Left ventricle myocardium inferior (tissue), 1 donor: ENCODE measurements at places on chromosomes 4 and X.

GRCh38 chrX:4841216-4841745, 1127.8 kb upstream of the PRKX start:
- H3K36me3 ChIP-seq = no peaks in the 10 kb centered on the region
- no peaks in the 10 kb centered on the region for H3K27me3 ChIP-seq
- no peaks in the 10 kb centered on the region for H3K4me1 ChIP-seq
- no peak overlapping the region for H3K27ac ChIP-seq
- no peak for DNase-seq

GRCh38 chr4:147943159-147943638, 211.3 kb downstream of the ARHGAP10 start:
- H3K27me3 ChIP-seq = no peaks in the 10 kb centered on the region
- DNase-seq = no peak
- peaks cover 38% of the 10 kb centered on the region for H3K36me3 ChIP-seq
- no peak overlapping the region for H3K4me3 ChIP-seq
- peaks cover 42% of the 10 kb centered on the region for H3K4me1 ChIP-seq

- DNase-seq = no peak
- H3K27me3 ChIP-seq = no peaks in the 10 kb centered on the region
- no peaks in the 10 kb centered on the region for H3K4me1 ChIP-seq
- H3K4me3 ChIP-seq = no peak overlapping the region
- peaks cover 26% of the 10 kb centered on the region for H3K36me3 ChIP-seq
- no peak overlapping the region for H3K27ac ChIP-seq
Observed at GRCh38 chr4:5660185-5660584, 48.2 kb downstream of the EVC2 start.

DNA sequence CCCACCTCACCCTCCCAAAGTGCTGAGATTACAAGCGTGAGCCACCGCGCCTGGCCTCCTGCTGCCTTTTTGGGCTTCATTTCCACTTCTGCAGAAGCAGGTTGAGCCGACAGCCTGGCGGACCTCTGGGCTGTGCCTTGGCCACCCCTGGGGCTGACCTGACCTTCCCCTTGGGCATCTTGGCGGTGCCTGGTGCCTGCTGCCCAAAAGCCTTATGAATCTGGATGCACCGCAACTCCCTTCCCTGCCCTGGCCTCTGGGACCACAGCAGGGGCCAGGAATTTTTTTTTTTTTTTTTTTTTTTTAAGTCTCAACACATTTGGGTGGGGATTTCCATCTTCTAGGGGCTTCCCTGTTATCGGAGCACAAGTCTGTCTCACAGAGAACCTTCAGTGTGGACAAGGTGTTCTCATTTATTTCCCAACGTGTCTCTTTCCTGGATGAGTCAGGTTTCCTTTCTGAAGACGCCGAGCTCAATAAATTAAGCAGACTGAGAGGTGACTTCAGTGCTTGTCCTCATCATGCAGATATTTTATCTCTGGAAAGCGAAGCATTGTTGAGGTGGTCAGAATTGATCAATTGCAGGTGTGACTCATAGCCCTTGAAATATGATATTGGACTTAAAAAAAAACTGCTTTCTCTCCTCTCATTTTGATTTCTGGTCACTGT, 79.7 kb downstream of the SHROOM2 start:
- DNase-seq = no peak
- H3K4me1 ChIP-seq = no peaks in the 10 kb centered on the region
- H3K27me3 ChIP-seq = no peaks in the 10 kb centered on the region
- H3K27ac ChIP-seq = peak overlapping the region; percentile 69
- H3K36me3 ChIP-seq = no peaks in the 10 kb centered on the region

DNA sequence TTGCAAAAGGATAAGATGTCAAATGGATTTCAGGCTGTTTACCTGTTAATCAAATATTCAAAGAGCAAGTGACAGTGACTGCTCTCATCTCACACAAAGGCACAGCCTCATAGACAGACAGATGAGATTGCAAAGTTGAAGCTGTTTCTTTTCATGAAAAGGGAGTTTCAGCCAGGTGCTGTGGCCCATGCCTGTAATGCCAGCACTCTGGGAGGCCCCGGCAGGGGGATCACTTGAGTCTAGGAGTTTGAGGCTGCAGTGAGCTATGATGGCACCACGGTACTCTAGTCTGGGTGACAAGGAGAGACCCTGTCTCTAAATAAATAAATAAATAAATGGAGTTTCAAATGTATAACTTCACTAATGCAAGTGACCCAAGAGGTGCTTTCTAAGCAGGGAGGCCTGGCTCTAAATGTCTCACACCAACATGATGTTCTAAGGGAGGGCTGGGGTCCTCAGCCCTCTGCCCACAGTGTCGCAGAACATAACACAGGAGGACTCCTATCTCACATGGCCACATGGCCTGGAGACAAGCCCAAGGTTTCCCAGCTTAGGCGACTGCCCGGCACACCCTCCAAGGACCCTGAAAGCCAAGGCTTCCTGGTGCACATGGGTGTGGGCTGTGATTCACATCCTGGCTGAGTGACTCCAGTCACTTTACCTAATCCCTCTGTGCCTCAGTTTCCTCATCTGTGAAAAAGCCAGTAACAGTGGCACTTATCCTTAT, 26.8 kb downstream of the PPP2R2C start:
- no peak overlapping the region for H3K4me3 ChIP-seq
- peaks cover 21% of the 10 kb centered on the region for H3K4me1 ChIP-seq
- H3K27ac ChIP-seq = no peak overlapping the region
- no peaks in the 10 kb centered on the region for H3K36me3 ChIP-seq

GRCh38 chr4:110510277-110510676, 34.3 kb downstream of the ENPEP start:
- H3K27ac ChIP-seq = no peak overlapping the region
- no peaks in the 10 kb centered on the region for H3K4me1 ChIP-seq
- no peak for DNase-seq

GRCh38 chr4:1813915-1814314, 20.8 kb downstream of the FGFR3 start:
- no peak overlapping the region for H3K27ac ChIP-seq
- no peak for DNase-seq
- H3K4me3 ChIP-seq = no peak overlapping the region

DNA sequence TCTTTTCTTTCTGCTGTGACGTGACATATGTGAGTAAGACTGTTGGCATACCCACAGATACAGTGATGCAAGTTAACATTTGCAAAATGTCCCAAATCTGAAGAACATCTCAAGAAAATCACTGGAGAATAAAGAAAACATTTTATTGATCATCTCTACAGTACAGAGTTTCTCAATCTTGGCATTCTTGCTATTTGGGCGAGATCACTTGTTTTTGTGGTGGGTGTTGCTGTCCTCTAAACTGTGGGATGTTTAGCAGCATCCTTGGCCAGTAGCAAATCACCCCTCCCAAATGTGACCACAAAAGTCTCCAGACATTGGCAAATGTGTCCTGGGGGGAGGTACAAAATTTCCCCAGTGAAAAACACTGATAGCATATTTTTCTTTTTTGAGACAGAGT, 28.8 kb downstream of the AMELX start:
- DNase-seq = no peak
- H3K27me3 ChIP-seq = no peaks in the 10 kb centered on the region
- no peak overlapping the region for H3K27ac ChIP-seq

DNA sequence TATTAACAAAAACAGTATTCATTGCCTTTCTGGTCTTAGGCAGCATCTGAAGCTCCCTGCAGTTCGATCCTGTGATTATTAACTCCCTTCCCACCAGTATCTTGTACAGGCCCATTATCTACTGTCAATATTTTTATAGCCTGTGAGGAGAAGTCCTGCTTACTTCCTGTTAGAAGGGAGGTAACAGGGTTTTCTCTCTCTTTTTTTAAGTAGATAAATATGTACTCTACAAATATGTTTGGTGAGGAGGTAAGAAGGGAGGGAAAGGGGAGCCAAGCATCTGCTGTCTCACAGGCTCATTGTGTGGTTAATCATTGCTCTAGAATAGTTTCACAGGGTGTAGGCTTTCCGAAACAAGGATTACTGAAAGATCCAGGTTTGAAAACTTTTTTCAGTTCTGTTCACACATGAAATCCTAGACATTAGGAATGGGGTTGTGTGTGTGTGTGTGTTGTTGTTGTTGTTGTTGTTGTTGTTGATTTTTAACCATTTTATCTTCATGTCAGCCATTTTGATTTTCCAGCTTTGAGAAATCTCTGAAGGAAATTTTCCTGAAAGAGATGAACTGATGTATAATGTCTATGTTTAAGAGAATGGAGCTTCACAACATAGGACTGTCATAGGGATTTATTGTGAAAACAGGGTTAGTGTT, 14.2 kb downstream of the ATOH1 start:
- no peak overlapping the region for H3K4me3 ChIP-seq
- no peaks in the 10 kb centered on the region for H3K36me3 ChIP-seq
- no peak overlapping the region for H3K27ac ChIP-seq
- no peaks in the 10 kb centered on the region for H3K27me3 ChIP-seq
